ENCODE measurements at places on chromosomes 4 and X.

- peak; percentile 21 for DNase-seq
These were observed 58.0 kb downstream of the AR start for GRCh38 chrX:67601771-67602170.

- DNase-seq, result no peak
These were observed 42.8 kb downstream of the CPXCR1 start for GRCh38 chrX:88789825-88790224.

GRCh38 chr4:149794352-149794751 is 21.3 kb downstream of the IQCM start:
- no peak for DNase-seq

DNA sequence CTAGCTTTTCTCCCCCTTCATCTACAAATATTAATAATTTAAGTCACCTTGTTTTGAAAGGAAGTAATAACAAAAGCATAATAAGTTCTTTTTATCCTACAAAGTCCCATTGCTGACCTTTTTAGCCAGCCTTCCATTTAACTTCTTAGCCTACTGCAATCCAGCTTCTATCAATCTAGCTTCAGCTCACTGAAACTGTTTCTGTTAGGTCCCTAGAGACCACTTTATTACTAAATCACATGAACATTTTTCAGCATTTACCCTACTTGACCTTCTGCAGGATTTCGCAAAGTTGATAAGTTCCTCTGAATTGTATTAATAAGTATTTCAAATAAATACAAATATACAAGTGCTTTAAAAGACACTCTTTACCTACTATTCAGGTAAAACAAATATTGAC is 186.5 kb downstream of the ANTXR2 start:
- DNase-seq, result no peak

- no peak for DNase-seq
These were observed 37.0 kb upstream of the CXCL8 start for GRCh38 chr4:73703320-73703719.
